SK-N-DZ (cell line): ENCODE measurements at places on chromosomes 7 and 10.

GRCh38 chr7:49718760-49719159 is 54.7 kb upstream of the VWC2 start:
- no peak for DNase-seq

DNA sequence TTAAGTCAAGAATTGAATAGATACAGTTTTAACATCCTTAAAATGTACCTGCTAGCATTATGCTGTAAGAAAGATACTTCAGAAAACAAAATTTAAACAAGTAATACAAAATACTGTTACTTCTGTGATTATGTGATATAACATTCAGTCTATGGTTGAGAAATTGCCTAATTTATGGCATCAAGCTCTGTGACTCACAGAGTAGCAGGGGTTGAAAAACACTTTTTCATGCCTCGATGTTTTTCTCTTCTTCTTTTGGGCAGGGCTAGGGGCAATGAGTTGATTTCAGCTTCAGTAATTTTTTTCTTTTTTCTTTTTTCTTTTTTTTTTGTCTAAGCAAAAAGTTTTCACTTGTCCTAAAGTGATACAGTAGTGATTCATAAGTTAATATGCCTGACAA is 209.2 kb downstream of the MBL2 start:
- no peak for DNase-seq

DNA sequence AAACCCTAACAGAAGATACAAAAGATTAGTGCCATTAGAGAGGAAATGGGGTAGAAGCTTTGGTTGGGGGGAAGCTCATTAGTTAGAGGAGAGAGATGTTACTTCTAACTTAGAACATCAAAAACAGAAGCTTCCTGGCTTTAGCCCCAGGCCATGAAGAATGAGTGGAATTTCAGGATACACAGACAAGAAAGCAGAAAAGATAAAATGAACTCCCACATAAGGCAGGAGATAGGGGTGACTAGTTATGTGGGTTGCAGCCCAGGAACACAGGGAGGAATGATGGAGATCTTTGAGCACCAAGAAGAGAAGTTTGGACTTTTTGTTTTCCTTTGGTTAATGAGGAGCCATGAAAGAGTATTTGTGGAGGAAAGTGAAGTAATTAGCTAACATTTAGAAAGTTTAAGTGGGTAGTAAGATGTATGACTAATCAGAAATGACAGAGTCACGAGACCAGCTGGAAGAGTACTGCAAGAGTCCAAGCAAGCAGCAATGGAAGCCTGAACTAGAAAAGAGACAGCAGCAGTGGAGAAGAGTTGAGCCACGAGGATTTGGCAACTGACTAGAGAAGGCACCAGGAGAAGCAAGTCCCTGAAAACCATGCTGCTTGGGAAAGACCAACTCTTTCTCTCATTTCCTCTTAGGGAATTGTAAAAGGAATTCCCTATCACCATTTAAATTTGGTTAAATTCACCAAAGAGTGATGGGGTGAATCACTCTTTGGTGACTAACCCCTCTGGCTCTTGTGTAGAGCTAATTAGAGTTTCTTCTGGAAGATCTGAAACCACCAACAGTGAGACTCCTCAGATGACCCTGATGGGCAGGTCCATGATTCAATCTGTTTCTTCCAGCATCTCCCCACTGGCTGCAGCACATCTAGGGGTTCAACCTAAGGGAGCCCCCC is 131.9 kb downstream of the KCNMA1 start:
- no peak for DNase-seq

DNA sequence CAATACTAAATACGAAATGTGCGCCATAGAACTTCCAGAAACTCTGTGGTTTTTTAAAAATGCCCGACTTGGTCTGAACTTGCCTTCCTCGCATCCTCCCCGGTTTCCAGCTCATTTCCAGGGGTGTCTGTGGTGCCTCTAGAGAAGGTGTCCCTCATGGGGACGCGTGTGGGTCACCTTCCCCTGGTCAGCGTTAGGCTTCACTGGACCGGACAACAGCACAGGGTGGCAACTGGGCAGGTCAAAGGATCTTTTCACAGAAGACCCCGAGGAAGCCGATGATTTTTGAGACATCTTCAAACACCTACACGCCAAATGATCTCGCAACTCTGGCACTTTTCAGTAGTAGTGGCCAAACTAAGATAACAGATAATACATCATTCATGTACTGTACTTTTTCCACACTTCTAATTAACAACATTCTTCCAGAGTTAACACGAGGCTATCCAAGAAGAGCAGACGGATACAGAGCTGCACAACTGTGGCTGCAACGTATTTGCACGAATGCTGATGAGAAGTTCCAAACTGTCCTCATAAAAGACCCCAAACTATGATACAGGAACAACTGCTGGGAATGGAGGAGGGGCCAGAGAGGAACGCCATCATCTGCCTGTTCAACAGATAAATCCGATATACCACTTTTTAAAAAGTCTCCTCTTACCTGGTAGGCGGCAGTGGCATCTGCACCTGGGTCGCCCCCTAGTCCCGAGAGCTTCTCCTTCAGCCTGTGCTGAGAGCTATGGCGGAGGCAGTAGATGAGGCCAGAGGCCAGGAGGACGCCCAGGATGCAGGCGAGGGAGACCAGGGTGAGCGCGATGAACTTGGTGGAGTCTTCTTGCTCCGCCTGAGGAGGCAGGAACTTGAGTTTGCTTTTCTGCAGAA is 345.5 kb downstream of the DNAJB6 start:
- no peak for DNase-seq

DNA sequence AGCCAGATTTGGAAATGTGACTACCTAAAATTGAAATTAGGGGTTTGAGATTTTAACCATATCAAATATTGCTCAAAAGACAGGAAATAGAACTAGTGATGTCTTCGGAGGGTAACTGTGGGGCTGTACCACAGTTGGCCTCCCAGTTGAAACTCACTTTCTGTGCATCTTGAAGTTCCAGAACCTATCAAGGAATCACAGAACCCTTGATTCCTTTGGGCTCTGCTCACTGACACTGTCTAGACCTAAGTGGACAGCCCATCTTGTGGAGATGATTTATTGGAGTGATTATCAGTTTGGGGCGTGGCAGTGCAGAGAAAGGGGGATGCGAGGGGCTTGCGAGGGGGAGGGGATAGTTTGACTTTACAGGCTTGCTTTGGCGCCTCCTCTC is 134.2 kb upstream of the GJD4 start:
- no peak for DNase-seq

GRCh38 chr7:30135301-30136116 is 723 bp downstream of the MTURN start:
- peak; percentile 50 for DNase-seq

GRCh38 chr10:10848488-10849111 is 169.1 kb upstream of the CELF2 start:
- no peak for DNase-seq

DNA sequence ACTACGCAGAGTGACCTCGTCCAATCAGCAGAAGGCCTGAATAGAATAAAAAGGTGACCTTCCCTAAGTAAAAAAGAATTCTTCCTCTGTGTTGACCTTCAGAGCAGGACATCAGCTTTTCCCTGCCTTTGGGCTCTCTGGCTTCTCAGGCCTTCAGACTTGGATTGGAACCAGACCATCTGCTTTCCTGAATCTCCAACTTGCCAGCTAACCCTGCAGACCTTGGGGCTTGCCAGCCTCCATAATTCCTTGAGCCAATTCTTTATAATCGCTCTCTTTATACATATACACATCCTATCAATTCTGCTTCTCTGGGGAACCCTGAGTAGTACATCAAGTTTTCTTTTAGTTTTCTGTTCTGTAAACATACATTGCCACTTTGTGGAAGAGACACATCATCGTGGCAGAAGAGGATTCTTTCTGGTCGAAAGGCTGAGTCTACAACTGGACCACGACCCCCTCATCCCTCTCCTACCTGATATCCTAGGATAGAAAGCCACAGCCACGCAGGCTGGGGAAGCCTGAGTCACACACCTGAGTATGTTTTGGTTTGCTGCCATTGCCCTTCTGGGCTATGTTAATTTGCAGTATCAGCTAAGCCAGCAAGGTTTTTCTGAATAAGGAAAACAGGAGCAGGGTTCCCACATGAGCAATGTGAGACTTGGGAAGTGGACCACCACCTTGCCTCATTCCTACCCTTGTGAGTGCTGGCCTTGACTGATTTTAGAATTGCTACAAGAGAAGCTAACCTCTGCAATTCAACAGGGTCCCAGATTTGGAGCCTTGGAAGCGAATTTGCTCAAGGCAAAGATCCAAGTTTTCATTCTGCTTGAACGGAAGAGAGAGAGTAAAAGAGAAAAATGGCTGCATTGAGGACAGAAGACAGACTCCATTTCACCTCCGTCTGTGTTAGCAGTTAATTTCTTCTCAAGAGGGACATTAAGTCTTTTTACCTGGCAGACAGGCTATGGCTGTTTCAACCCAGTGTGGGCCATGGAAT is 445.2 kb upstream of the FZD8 start:
- no peak for DNase-seq

- DNase-seq, result peak; percentile 67
Measured at GRCh38 chr10:68348265-68348741, 15.6 kb upstream of the PBLD start.

DNA sequence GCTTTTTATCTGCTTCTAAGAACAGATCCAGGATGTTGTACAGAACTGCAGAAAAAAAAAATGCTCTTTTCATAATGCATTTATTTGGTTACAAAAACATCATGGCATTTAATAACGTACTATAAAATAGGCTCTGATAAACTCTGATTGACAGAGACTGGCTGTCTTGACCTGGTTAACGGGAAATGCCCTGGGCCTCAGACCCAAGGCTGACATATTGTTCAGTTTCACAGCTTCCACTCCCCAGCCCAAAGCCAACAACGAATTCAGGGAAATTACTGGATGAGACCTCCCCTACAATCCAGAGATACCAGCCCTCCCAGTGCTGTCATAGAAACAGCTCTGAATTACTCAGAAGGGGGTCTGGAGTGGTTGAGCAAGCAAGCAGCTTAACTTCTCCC is 260.1 kb downstream of the CREB5 start:
- DNase-seq, result no peak

- DNase-seq, result no peak
Measured at GRCh38 chr10:113171662-113172061, 221.6 kb downstream of the TCF7L2 start.

DNA sequence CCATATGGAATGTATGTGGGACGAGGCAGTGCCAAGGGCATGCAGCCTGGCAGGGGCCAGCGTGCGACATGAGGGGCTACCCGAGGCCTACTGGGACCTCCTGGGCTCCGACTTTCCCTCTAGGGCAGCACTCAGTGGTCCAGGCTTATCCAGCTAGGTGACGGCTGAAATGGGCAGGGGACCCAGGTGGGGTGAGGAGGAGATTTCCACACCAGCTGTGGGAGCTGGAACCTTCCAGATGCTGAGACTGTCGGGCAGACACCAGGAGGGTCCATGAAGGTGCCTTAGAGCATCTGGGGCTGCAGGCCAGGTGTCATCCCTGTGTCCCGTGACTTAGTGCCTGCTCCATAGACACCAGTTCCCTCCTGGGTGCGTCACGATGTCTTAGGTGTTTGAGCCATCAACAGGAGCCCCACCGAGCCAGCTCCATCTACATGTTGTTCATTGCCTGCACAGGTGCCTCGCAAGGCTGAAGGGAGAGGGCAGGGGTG is 13.4 kb downstream of the ZNF316 start:
- no peak for DNase-seq

GRCh38 chr10:104639590-104640338 is 1.3 kb upstream of the SORCS3 start:
- DNase-seq, result no peak
